Stimulated activated CD8-positive, alpha-beta memory T cell treated with anti-CD3 and anti-CD28 coated beads, Interleukin-15, amount 100 ng/mL, for 4 hours (primary cell): ENCODE measurements at places on chromosomes 16 and 17.

- no peak for DNase-seq
These were observed 834.3 kb upstream of the CDH8 start for GRCh38 chr16:62870554-62870953.

DNA sequence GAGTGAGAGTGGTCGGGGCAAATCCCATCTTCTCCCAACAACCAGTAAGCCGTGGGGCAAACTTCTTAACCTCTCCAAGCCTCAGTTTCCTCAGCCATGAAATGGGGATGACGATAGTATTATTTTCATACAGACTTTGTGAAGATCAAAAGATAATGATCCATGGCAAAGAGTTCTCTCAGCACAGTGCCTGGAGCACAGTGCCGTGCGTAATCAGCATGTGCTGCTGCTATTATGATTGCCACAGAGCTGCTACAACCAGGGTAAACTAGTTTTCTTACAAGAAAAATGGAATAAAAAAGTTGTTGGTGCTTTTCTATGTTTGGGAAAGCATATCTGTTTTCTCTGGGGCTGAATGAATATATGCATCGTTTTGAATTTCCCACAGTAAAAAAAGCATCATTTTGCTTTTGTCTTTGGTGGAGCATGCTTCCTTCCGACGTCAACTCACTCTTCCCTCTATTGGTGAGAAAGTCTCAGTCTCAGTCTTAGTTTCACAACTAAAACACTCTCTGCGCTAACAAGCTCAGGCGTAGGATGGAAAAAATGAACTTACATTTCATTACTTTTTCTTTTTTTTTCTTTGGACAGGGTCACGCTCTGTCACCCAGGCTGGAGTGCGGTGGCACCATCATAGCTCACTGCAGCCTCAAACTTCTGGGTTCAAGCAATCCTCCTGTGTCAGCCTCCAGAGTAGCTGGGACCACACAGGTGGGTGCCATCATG lies 37.2 kb downstream of the CDK5R1 start:
- DNase-seq = no peak

- no peak for DNase-seq
These were observed 12.8 kb upstream of the RANGRF start for GRCh38 chr17:8275421-8276290.

DNA sequence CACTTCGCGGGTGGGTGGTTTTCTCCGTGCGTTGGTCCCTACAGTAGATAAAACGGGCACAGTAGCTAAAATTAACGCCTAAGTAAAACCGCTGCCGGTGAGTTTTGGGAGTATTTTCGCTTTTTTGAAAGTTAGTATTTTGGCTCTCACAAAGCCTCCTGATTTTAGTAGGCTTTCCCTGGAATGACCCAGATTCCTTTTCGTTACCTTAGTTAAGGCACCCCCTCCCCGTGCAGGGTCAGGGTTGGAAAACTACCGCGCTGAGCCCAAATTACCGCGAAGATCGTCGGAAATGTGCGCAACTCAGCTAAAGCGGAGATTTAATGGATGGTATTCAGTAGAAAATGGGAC lies 28.3 kb upstream of the ST6GALNAC1 start:
- DNase-seq = no peak

GRCh38 chr17:30450125-30451027 lies 26.8 kb upstream of the GOSR1 start:
- no peak for DNase-seq

GRCh38 chr16:19595043-19595767 lies 39.7 kb downstream of the VPS35L start:
- no peak for DNase-seq

DNA sequence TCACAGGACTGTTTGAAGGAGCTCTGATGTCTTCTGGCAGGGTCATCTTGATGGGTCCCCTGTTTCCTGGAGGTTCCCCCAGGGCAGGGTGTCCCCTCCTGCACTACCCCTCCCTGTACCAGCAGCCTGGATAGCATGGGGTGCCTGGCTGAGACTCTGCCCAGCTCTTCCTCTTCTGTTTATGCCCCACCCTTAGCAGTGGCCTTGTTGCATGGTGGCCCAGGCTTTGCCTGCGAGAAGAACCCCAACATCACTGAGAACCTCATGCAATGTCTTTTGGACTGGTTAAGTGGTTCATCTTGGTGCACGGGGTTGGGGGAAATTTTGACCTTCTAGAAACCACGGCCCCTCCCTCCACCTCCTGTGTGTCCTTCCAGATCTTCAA lies 121.8 kb downstream of the IRX3 start:
- DNase-seq = no peak

DNA sequence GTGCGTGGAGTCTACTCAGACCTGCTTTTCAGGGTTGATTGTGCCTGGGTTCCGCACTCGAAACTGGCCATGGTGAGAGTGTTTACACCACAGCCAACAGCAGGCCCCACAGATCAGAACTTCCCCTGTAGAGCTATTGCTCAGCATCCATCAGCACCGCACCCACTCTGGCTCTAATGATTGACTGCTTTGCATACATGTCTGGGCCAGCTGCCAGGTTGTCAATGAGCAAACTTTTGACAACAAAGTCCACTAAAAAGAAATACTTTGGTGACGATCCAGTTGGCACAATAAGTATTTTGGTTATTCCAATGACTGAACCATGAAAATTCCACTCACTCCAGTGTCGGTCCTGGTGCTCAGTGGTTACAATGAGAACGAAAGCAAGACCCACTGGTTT lies 190.7 kb downstream of the FOXL1 start:
- no peak for DNase-seq

DNA sequence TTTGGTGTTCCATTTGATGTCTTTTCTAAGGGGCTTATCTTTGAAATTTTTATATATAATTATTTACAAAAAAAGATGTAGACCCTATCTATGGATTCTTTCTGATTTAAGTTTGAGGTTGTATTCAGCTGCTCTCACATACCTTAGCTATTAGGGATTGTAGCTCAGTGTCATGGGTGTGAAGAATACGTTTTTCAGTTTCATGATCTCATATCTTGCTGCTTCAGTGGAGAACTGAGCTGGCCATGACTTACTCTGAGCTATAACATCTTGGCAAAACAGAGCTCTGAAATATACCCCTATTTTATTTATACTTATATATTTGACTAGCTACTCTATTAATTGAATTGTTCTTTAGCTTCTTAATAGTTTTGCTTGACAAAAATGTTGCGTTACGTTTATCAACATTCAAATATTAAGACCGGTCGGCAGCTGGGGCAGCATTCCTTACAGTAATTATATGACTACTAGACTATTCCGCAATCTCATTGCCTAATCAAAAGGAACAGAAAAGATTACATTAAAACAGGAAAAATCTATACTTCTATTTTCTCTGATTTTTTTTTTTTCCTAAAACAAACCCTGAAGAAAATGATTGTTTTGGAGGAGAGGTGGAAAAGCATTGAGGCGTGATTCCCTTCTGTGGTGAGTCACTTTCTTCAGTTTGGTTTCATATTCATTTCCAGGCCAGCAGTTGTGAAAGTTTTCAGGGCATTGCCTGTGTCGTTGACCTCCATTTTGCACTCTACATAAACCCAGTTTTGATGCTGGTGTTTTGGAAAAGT lies 24.1 kb upstream of the KRT24 start:
- DNase-seq = no peak

- no peak for DNase-seq
These were observed 60.1 kb upstream of the MED9 start for GRCh38 chr17:17416400-17417360.

GRCh38 chr17:8468980-8469379 lies 33.3 kb downstream of the NDEL1 start:
- DNase-seq = no peak

- DNase-seq = no peak
These were observed 11.2 kb upstream of the CPSF4L start for GRCh38 chr17:73272906-73273218.

DNA sequence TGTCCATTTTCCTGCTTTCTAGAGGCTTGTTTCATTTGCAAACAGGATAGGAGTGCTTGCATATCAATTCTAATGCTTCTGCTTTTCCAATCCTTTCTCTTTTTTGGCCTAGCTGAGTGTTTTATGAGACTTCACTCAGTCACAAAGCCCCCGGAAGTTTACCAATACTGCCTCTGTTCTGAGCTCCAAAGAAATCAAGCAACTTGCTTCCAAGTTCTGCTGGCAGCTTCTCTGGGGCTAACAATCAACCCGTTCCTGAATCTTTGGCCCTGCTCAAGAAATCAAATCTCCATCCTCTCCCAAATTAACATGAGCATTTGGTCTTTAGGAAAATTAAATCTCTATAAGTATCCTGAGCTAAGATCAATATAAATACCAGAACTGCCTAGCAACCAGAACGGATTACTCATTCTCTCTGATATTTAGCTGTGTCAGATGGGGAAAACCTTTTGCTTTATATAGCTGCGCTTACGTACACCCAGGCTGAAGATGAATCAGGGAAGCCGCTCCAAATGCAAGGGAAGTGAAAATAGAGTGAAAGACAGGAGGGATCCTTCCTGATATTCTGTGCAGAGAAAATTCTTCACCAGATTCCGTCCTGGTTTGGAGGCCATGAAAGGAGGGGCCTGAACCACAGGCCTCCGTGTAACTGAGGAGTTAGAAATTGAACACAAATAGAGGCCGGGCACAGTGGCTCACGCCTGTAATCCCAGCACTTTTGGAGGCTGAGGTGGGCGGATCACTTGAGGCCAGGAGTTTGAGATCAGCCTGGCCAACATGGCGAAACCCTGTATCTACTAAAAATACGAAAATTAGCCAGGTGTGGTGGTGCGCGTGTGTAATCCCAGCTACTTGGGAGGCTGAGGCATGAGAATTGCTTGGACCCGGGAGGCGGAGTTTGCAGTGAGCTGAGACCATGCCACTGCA lies 23.3 kb upstream of the GRB2 start:
- DNase-seq = no peak

- no peak for DNase-seq
These were observed 45.5 kb upstream of the ZFHX3 start for GRCh38 chr16:73093146-73094144.

DNA sequence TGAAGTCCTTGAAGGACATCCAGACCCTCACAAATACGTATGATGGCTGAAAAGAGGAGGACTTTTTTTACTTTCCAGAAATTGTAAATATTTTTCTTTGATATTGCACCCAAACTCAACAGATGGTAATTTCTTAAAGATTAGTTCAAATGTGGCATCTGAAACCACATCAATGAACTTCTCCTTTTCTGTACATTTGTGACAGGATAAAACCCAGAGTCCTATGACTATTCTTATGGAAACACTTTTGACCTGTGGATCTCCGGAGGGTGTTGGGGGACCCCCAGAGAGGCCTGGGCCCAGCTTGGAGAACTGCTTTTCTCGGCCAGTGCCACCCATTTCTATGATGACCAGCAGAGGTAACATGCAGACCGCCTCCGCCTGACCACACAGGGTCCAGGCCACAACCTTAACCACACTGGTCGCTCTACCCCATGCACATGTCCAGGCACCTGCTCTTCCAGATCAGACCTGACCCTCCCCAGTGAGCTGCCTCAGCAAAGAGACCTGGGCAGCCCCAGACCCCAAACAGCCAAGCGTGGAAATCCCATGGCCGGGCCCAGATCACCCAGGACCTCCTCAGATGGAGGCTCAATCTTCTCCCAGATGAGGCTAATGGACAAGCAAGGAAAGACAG lies 22.7 kb downstream of the RPH3AL start:
- DNase-seq = no peak

DNA sequence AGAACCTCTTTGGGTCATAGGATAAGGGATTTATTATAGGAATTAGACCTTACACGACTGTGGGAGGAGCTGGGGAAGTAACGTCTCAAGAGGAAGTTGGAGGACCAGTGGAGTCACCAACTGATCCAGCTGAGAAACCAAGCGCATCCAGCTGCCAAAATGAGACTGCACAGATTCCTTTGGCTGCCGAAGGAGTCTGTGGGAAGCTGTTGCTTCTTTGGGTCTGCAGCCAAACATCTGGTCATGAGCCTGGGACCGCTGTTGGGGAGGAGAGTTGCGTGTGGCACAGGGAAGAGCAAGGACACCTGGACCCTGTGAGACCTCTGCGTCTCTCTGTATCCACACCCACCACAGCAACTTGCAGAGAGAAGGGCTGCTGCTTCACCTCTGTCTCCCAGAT lies 2.4 kb upstream of the NACA2 start:
- no peak for DNase-seq

DNA sequence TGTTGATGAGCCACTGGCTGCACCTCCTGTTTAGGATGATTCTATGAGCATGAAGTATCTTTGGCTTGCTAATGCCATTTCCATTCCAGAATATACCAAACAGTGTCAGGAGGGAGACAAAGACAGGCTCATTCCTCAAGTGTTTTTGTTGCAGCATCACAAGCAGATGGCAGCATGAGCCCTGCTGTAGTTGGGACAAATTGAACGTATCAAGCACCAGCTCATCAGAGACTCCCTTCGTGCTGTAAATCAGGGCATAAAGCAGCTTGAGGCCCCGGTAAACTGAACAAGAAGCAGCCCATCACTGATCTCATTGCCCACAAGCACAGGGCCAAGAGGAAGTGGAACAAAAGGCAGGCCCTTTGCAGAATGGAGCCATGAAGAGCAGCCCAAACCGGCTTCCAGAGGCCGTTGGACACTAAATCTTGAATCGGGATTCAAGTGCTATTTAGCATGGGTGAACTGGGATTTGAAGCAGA lies 45.9 kb upstream of the HS3ST3A1 start:
- no peak for DNase-seq

- no peak for DNase-seq
These were observed 499.5 kb upstream of the PSMD7 start for GRCh38 chr16:73797115-73797514.
